Activated naive CD4-positive, alpha-beta T cell treated with anti-CD3 and anti-CD28 coated beads for 36 hours (primary cell): ENCODE measurements at places on chromosomes 1 and 21. TPM values are rescaled to one million over a fixed set of nuclear protein-coding genes. Genes with fewer than 3 reads are reported as not detected.

- H3K4me3 ChIP-seq = no peak overlapping the region
- no peaks in the 10 kb centered on the region for H3K27me3 ChIP-seq
- H3K36me3 ChIP-seq = no peaks in the 10 kb centered on the region
- H3K4me1 ChIP-seq = no peaks in the 10 kb centered on the region
- H3K27ac ChIP-seq = no peak overlapping the region
- no peak for DNase-seq
These were observed 516.6 kb downstream of the KIF26B start for GRCh38 chr1:245671349-245671748.

SEMA4A gene
- total RNA-seq = 17.5 TPM

IL20 gene
- not detected for total RNA-seq

DNA sequence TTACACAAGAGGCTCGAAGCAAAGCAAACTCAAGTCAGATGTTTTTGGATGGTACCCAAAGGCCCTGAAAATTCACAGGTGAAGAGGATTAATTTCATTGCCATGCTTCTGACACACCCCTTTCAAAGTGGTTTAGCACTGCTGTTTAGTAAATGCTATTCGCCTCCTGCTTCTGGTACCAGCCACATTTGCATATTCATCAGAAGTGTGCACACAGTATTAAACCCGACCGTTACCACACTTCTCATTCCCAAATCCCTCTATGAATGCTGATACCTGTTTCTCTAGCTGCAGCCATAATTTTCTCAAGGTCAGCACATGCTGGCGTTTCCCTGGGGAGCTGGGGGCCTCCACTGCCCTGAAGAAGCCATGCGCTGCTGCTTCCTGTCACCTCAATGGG is 179.8 kb upstream of the DAB1 start:
- no peak for DNase-seq
- H3K27me3 ChIP-seq = peaks cover 16% of the 10 kb centered on the region
- H3K27ac ChIP-seq = no peak overlapping the region
- no peak overlapping the region for H3K4me3 ChIP-seq
- H3K4me1 ChIP-seq = peaks cover 2% of the 10 kb centered on the region

GRCh38 chr1:204014336-204014735 is 58.6 kb upstream of the SOX13 start:
- no peak overlapping the region for H3K4me3 ChIP-seq
- no peaks in the 10 kb centered on the region for H3K4me1 ChIP-seq
- no peaks in the 10 kb centered on the region for H3K27me3 ChIP-seq
- no peak overlapping the region for H3K27ac ChIP-seq
- DNase-seq = no peak

ECE1 gene
- 166 TPM for total RNA-seq

- DNase-seq = no peak
- no peak overlapping the region for H3K27ac ChIP-seq
- no peaks in the 10 kb centered on the region for H3K36me3 ChIP-seq
- H3K27me3 ChIP-seq = no peaks in the 10 kb centered on the region
- H3K4me3 ChIP-seq = no peak overlapping the region
These were observed 38.7 kb downstream of the TRIM67 start for GRCh38 chr1:231200388-231201031.

- H3K27ac ChIP-seq = no peak overlapping the region
- H3K4me3 ChIP-seq = no peak overlapping the region
- H3K4me1 ChIP-seq = no peaks in the 10 kb centered on the region
- no peaks in the 10 kb centered on the region for H3K36me3 ChIP-seq
- DNase-seq = no peak
These were observed 161.1 kb downstream of the PIGK start for GRCh38 chr1:77057994-77058585.

DNA sequence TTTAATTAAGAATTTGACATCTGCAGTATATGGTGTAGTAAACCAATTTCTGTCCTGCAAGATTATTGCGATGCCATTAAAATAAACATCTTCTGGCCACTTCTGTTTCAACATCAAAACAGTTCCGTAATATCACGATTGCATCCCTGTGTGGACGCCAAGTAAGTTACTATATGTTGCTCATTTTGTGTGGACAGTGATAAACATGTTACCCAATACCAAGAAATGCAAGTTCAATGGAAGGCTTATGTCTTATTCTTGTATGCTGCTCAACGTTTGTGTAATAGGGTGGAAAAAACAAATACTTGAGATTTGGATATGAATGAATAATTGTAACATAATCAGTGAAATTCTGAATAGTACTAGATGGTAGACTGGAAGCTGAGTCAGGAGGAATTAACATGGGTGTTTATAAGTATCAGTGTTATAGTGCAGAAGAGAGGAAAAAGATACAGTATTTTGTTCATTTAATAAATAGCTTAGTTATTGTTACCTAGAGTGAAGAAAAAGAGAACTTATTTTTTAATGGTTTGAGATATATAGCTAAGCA is 15.2 kb downstream of the TTC3 start:
- peaks cover 5% of the 10 kb centered on the region for H3K4me1 ChIP-seq
- H3K27me3 ChIP-seq = no peaks in the 10 kb centered on the region
- peaks cover 15% of the 10 kb centered on the region for H3K36me3 ChIP-seq
- H3K4me3 ChIP-seq = no peak overlapping the region

- DNase-seq = no peak
- H3K4me1 ChIP-seq = no peaks in the 10 kb centered on the region
These were observed 67.6 kb downstream of the RGS13 start for GRCh38 chr1:192703283-192704206.

- no peaks in the 10 kb centered on the region for H3K36me3 ChIP-seq
- no peak overlapping the region for H3K27ac ChIP-seq
- no peaks in the 10 kb centered on the region for H3K27me3 ChIP-seq
- DNase-seq = no peak
These were observed 362.4 kb downstream of the NEGR1 start for GRCh38 chr1:71919811-71920509.

MYBPH gene
- total RNA-seq = not detected

MAP3K21 gene
- 2.0 TPM for total RNA-seq

PTGFR gene
- total RNA-seq = not detected
